ENCODE measurements at places on chromosomes 5 and 9. TPM values are rescaled to one million over a fixed set of nuclear protein-coding genes. Genes with fewer than 3 reads are reported as not detected.
A peak's percentile ranks its signal among the peaks of the same experiment; 100 is the strongest.

GRCh38 chr9:6302417-6302816, 25.8 kb upstream of the TPD52L3 start:
- H3K4me3 ChIP-seq: no peak overlapping the region
- no peaks in the 10 kb centered on the region for H3K36me3 ChIP-seq
- no peak for DNase-seq

- DNase-seq: no peak
- no peak overlapping the region for H3K4me3 ChIP-seq
- H3K27ac ChIP-seq: no peak overlapping the region
- H3K27me3 ChIP-seq: no peaks in the 10 kb centered on the region
- H3K4me1 ChIP-seq: peaks cover 7% of the 10 kb centered on the region
Measured at GRCh38 chr9:122011818-122012498, 81.2 kb downstream of the TTLL11 start.

- H3K4me3 ChIP-seq: no peak overlapping the region
- no peaks in the 10 kb centered on the region for H3K36me3 ChIP-seq
- H3K27ac ChIP-seq: no peak overlapping the region
- DNase-seq: no peak
- peaks cover 42% of the 10 kb centered on the region for H3K27me3 ChIP-seq
- no peaks in the 10 kb centered on the region for H3K4me1 ChIP-seq
Measured at GRCh38 chr9:112892981-112893380, 2.3 kb upstream of the SLC46A2 start.

DNA sequence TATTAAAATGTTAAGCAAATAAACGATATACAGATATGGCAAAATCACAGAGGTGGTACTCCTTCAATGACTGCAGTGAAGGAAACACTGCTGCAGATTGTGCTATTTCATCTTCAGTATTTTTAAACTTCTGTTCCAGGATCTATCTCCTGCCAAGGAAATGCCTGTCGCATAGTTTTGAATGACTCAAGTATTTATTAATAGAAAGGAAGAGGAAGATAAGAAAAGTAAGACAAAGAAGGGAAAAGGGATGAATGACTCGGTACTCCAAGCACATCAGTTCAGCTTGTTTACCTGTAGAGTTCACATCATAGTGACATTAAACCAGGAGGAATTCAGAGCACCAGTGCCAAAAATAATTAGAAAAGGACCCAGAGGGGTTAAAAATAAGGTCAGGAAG, 5.1 kb upstream of the GPX8 start:
- no peak overlapping the region for H3K4me3 ChIP-seq
- H3K36me3 ChIP-seq: no peaks in the 10 kb centered on the region
- H3K4me1 ChIP-seq: no peaks in the 10 kb centered on the region
- H3K27me3 ChIP-seq: peaks cover 18% of the 10 kb centered on the region

Gene MLANA
- not detected for total RNA-seq

Gene LRRC19
- not detected for total RNA-seq

Gene LHX3
- not detected for total RNA-seq

GRCh38 chr9:94668928-94669729, 29.8 kb upstream of the FBP1 start:
- H3K4me1 ChIP-seq: peaks cover 5% of the 10 kb centered on the region
- H3K27ac ChIP-seq: peak overlapping the region; percentile 9
- H3K36me3 ChIP-seq: no peaks in the 10 kb centered on the region
- peak; percentile 72 for DNase-seq

GRCh38 chr9:126207256-126207655, 119.4 kb upstream of the MVB12B start:
- no peak overlapping the region for H3K27ac ChIP-seq
- H3K36me3 ChIP-seq: no peaks in the 10 kb centered on the region
- no peak overlapping the region for H3K4me3 ChIP-seq
- no peak for DNase-seq
- peaks cover 28% of the 10 kb centered on the region for H3K27me3 ChIP-seq
